Central memory CD8-positive, alpha-beta T cell (primary cell): ENCODE measurements at places on chromosomes 4 and X.

DNA sequence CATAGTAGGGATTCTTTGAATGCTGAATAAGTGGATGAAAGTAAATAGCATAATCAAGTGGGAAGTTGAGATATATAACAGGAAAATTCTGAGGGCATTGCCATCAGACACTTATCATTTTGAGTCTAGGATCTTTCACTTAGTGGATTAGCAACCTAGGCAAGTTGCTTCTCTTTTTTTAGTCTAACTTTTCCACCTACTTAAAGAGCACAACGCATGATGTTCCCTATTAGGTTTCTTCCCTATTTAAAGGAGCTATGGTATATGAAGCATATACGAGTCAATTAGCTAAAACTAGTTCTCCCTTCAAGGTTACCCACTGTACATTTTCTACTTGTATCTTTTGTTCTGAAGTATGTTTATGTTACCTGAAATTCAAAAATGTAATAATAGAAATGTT lies 67.1 kb upstream of the HS3ST1 start:
- DNase-seq = no peak

GRCh38 chr4:126947536-126947935 lies 685.2 kb upstream of the INTU start:
- no peak for DNase-seq

DNA sequence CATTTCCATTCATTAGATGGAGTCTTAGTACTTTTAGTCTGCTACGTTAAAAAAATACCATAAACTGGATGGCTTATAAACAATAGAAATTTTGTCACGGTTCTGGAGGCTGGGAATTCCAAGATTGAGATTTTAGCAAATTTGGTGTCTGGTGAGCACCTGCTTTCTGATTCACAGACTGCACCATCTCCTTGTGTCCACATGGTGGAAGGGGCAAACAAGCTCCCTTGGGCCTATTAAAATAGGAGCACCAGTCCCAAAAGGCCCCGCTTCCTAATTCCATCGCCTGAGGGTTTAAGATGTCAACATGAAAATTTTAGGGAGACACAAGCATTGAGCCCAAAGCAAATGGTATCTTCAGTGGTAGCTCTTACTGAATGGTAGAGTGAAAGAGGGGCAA lies 120.5 kb upstream of the MAP9 start:
- no peak for DNase-seq

GRCh38 chr4:120616-121015 lies 3.7 kb upstream of the ZNF718 start:
- DNase-seq = no peak

DNA sequence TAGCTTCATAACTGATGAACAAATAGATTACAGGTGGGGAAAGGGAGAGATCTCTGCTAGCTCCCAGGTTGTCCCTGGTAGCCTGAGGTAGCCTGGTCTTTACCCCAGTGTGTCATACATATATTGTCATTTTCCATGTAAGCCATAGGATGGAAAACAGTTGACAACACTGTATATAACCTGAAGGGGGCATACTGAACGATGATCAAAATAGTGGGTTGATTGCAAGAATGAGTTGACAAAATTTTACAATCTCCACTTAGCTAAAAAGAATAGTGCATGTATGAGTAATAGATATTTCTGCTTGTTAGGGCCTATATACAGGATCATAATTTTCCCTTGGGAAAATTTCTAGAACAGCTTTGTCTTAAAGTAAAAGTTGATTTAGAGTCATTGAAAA lies 304.1 kb upstream of the HAND2 start:
- no peak for DNase-seq

DNA sequence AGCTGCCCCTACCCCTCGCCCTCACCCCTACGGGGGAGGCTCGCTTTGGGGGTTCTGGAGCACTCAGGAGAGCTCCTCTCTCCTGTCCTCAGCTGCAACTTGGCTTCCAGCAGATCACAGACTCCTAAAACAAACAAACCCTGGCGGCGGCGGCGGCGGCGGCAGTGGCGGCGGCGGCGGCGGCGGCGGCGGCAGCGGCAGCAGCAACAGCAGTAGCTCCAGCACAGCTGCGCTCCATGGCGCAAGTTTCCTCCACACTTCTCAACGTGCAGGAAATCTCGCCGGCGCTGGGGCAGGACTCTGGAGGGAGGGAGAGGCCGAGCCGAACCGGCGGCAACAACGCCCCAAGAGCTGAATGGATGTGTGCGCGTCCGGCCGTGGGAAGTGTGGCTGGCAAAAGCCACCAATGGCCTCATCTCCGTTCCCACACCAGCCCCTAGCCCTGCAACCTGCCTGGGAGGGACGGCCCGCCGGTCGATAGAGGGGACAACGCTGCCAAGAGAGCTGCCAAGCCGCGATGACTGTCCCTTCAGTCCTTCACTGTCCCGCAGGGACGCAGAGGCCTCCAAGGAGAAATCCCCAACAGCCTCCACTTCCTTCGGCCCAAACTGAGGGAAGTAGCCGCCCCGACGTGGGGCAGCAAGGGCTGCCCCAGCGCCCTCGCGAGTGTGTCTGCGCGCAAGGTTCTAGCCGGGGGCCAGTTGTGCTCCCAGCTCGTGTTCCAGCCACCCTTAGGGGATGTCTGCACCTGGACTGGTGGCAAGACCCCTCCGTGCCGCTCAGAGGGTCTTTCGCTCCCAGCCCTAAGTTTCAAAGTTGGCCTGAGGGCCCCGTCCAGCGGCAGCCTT lies 775 bp downstream of the SHROOM4 start:
- DNase-seq = no peak
